ENCODE measurements at places on chromosomes 12 and 14. TPM values are rescaled to one million over a fixed set of nuclear protein-coding genes. Genes with fewer than 3 reads are reported as not detected.

TPH2 gene
- total RNA-seq, result not detected

SERPINA3 gene
- total RNA-seq, result 36.9 TPM

IFI27 gene
- 168 TPM for total RNA-seq

KLRB1 gene
- not detected for total RNA-seq

C12orf54 gene
- total RNA-seq, result not detected

ADGRD1 gene
- total RNA-seq, result 0.09 TPM

KCNC2 gene
- not detected for total RNA-seq

RASSF9 gene
- 0.99 TPM for total RNA-seq

ARG2 gene
- total RNA-seq, result 15.1 TPM

SSPN gene
- 0.27 TPM for total RNA-seq

MIPOL1 gene
- total RNA-seq, result 17.5 TPM

PLEK2 gene
- 13.1 TPM for total RNA-seq

TPPP2 gene
- not detected for total RNA-seq

FAM222A gene
- 0.27 TPM for total RNA-seq

ADAMTS20 gene
- not detected for total RNA-seq

WNT1 gene
- total RNA-seq, result not detected

DIO3 gene
- not detected for total RNA-seq

SLCO1C1 gene
- 0.19 TPM for total RNA-seq

OR6C2 gene
- total RNA-seq, result not detected

HCAR3 gene
- total RNA-seq, result not detected

KCNH5 gene
- under 0.01 TPM for total RNA-seq

CSRP2 gene
- total RNA-seq, result 3.9 TPM

TSPAN11 gene
- 0.09 TPM for total RNA-seq

TOMM20L gene
- total RNA-seq, result not detected

GDF3 gene
- not detected for total RNA-seq

AKAP5 gene
- 0.36 TPM for total RNA-seq

SOX5 gene
- 0.28 TPM for total RNA-seq

RTL1 gene
- total RNA-seq, result not detected

ACOT6 gene
- total RNA-seq, result not detected

KRT82 gene
- total RNA-seq, result not detected

TMEM63C gene
- 0.72 TPM for total RNA-seq

CD27 gene
- total RNA-seq, result 0.09 TPM

KRT73 gene
- not detected for total RNA-seq

MTA1 gene
- total RNA-seq, result 45.7 TPM

RPL10L gene
- not detected for total RNA-seq

SLC17A8 gene
- total RNA-seq, result not detected

TMEM179 gene
- not detected for total RNA-seq

NXPH4 gene
- total RNA-seq, result 2.5 TPM

TAMALIN gene
- 41.4 TPM for total RNA-seq

DTX1 gene
- under 0.01 TPM for total RNA-seq

TSPAN8 gene
- 0.99 TPM for total RNA-seq

GPRC5D gene
- not detected for total RNA-seq

SMIM41 gene
- not detected for total RNA-seq

NAV3 gene
- 25.7 TPM for total RNA-seq

COL2A1 gene
- not detected for total RNA-seq

NFATC4 gene
- 25.8 TPM for total RNA-seq

ACSM4 gene
- total RNA-seq, result not detected
